GOT3 (cell line): ENCODE measurements at places on chromosomes 7 and 10.

DNA sequence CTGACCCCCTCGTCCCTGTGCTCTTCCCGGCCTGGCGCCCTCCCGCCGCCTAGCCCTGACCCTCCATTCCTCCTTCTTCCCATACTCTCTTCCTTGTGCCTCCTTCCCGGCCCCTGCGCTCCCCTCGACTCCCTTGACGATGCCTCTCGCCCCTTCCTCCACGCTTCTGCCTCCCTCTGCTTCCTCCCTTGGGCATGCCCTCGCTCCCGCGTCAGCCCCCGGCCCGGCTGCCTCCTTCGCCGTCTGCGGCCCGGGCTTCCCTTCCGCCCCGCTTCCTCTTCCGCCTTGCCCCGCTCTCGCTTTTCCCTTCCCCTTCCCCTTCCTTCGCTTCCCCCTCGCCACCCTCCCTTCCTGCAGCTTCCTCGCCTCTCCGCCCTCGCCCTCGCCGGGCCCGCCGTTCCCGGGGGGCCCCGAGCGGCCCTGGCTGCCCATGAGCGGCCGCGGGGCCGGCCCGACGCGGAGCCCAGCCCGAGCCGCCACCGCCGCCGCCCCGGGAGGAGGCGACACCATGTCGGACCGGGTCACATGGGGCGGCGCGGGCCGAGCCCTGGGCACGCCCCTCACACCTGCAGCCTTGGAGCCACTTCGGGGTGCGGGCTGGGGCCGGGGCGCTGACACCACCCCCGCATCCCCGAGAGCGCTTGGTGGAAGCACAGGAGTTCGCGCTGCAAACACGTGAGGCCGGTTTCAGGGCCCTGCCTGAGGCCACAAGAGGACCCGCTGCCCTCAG lies at the start of gene FBXW4:
FBXW4 (minus strand) TSS at position 497 of the 730 bp plus-strand sequence; CDS start at position 432, 65 bp downstream.
- DNase-seq: no peak

DNA sequence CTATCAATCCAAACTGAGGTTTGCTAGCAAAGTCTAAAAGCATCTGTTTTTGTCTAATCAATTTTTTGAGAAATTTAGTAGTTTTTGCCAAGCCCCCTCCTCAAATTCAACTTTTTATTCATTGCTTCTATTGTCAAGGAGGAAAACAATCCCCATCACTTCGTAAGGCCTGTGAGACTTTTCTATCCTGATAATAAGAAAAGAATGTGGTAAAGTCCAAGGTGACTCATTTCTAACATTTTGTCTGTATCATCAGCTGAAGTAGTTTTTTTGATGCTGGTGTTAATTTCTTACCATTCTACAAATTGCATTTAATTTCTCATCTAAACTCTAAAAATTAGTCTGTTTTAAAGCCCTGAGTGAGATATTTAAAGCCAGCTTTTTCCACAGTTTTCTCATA lies 11.7 kb downstream of the ANK3 start:
- DNase-seq: no peak

- no peak for DNase-seq
These were observed 24.9 kb downstream of the CALD1 start for GRCh38 chr7:134804351-134804750.

GRCh38 chr7:95324431-95324830 lies at the start of gene PON1:
PON1 (minus strand) TSS chr7:95324532; CDS start chr7:95324475, 57 bp downstream.
- no peak for DNase-seq

DNA sequence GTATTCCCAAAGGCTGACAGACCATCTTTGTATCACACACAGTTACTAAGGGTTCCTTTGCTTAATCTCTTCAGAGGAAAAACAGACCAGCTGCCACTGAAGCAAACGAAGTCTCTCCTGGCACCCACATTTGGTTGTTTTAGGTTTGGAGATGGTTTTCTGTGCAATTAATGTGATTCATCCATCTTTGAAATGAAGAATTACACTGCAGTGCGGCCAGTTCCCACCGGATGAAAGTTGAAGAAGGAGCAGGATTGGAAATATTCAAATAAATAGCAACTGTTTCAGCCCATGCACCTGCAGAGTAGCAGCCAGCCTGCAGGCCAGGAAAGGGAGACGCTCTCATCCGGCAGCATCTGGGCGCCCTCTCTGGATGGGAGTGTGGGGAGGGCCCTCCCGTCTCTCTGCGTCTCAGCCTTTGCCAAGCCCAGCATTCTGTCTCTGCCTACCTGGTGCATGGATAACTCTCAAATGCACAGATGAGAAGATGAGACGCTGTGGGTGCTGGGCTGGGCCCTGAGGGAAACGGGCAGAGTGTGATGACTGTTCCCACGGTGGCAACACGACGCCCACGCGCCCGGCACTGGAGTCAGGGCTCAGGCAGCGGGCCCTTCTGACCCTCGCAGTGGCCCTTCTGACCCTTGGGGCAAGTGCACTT lies 214.0 kb downstream of the PTPRN2 start:
- no peak for DNase-seq

- DNase-seq: no peak
These were observed 2.9 kb downstream of the TECPR1 start for GRCh38 chr7:98249106-98249505.

DNA sequence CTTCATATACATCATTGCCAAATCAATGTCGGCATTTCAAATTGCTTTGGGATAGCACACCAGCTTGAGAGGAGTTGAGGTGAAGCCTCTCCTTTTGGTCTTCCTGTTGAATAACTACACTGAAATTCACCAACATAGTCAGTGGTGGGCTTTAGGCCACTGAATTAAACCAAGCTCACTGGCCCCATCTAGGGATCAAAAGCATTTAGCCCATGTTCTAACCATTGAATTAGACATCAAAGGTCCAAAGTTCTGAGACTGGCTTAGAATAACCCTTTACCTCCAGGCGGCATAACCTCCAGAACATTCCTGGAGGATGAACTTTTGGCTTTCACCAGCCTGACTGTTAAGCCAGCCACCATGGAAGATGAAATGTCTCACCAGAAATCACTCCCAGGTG lies 54.6 kb downstream of the BPGM start:
- no peak for DNase-seq

DNA sequence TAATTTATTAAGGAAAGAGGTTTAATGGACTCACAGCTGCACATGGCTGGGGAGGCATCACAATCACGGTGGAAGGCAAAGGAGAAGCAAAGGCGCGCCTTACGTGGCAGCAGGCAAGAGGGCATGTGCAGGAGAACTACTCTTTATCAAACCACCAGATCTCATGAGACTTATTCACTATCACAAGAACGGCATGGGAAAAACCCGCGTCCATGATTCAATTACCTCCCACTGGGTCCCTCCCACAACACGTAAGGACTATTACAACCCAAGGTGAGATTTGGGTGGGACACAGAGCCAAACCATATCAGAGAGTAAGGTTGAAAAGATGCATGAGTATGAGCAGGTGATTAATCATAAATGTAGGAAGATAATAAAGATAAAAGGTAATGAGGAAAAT lies 3.2 kb upstream of the JCAD start:
- DNase-seq: no peak

DNA sequence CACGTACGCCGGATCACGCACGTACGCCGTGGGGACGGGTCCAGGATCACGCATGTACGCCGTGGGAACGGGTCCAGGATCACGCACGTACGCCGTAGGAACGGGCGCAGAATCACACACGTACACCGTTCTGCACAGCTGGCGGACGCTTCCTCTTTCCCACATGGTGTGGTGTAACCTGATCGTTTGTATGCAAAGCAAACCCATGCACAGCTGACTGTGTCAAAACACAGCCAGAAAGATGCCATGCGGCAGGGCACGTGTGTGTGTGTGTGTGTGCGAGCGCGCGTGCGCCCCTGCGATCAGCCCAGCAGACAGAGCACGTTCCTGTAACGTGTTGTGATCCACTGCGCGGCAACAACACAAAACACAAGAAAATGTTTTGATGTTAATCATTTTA lies 573.6 kb downstream of the DNAJB6 start:
- DNase-seq: no peak

DNA sequence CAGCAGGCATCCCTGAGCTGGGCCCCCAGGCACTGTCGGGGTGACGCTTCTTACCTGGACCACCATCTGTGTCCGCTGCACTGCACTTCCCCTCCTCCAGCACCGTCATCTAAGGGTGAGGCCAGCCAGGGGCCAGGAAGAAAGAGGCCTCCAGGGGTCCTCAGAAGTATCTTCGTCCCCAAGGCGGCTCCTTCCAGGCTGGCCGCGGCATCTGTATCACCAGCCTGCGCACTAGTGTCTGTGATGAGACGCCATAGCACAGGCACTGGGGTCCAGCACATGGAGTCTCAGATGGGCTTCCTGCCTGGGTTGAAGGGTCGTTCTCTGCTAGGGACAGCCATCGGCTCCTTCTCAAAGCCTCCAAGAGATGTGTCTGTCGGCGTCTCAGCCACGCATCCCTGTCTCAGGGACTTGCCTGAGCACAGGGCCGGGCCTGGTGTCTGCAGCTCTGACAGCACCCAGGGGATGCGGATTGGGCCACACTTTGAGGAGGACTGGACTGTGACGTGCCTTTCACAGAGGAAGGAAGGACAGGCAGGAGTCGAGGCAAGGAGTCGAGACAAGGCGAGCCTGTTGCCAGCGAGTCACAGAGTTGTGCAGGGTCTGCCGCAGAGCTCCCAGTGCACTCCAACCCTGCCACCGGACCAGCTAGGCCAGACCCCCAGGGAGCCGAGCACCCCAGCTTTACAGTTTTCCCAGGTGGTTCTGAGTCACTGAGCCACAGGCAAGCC lies 101.5 kb upstream of the DIP2C start:
- DNase-seq: no peak

DNA sequence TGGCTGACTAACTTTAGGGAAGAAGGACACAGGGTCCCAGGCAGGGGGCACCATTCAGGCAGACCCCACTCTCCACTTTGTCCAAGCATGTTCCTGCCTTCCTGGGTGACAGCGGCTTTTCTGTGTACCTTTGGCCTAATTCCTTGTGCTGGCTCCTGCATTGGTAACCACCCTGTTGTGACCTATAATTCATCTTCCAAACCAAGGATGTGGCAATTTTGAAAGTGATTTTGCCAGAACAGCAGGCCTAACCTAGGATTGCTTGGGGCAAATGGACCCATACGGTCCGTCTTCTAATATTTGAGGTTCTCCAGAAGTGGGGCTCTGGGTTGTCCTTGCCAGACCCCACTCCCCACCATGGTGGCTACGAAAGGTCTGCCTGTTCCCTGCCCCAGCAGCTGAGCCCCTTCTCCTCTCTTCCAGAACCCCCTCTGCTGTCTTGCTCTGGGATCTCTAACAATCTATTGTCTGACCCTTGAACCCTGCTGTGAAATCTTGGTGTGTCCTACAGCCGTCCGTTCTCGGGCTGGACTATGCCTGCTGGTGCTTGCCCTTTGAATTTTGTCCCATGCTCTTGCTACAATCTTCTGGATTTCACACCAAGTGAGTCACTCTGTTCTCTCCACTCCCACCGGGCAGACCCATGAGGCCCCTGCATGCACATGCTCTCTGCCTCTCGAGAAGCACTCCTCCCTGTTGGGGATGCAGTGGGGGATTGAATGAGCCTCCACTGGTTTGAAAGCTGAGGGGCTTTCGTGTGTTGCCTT lies 316.0 kb downstream of the CXCL12 start:
- no peak for DNase-seq

GRCh38 chr7:101657171-101657570 lies 28.1 kb upstream of the MYL10 start:
- DNase-seq: no peak

DNA sequence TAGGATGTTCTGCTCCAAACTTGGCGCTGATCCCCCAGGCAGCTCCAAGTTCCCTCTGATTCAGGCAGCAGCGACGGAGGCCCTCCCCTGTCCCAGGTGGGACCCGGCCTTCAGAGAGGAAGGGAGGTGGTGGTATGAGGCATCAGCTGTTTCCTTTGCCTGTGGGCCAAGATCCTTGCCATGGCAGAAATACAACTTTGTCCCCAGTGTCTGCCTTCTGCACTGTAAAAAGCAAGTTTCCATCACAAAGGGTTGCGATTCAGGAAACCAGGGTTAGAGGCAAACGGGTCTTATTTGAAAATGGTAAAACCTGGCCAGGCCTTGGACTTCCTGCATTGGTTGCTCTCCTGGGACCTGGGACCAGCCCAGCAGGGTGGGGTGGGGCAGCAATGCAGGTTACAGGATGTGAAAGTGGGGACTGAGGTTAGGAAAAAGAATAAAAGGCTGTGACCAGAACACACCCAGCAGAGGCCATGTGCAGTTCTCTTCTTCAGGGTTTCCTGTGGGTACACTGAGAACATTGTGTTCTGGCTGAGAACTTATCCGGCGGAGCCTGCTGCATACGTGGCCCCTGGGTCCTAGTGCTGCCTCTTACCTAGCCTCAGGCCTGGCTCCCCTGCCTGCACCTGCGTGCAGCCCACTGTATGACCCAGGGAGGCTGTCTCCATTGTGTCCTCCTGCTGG lies 25.1 kb upstream of the DDIT4 start:
- DNase-seq: no peak

- DNase-seq: no peak
These were observed 190.9 kb upstream of the PITRM1 start for GRCh38 chr10:3363311-3364045.

- no peak for DNase-seq
These were observed 34.2 kb downstream of the CHST12 start for GRCh38 chr7:2437537-2438148.

- DNase-seq: no peak
These were observed 425.4 kb downstream of the RPS24 start for GRCh38 chr10:78458983-78459638.

DNA sequence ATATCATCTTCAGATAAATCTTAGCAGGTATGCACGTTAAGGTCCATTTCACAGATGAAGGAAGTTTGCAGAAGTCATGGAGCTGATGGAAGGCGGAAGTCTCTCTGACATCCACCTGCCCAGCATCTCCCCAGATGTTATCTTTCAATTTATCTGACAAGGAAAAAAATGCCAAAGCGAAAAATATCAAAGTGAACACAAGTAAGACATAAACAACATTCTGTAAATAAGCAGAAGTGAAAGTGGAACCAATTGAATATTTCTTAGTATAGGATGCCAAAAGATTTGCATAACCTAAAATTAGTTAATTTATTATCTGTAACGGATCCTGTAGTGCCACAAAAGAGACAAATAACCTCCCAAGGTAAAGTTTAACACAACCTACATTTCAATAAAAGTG lies 73.6 kb upstream of the NEBL start:
- DNase-seq: no peak

- DNase-seq: no peak
These were observed 14.3 kb upstream of the VIPR2 start for GRCh38 chr7:159158888-159159405.

GRCh38 chr10:124642088-124642710 lies 102.0 kb downstream of the FAM53B start:
- DNase-seq: no peak

DNA sequence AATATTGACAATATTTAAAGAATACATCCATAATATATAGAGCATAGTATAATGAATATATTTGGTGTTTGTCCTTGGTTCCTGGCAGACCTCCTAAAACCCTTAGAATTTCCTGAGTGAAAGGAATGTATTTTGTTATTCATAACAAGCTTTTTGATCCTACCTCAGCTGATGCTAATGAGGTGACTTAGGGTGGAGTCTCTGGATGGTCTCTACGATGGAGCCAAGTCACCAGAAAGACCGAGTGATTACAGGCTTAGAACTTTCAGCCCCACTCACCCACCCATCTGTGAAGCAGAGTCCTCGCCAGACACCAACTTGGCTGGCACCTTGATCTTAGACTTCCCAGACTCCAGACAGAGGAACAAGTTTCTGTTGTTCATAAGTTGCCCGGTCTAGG lies 35.9 kb downstream of the UPF2 start:
- no peak for DNase-seq

- no peak for DNase-seq
These were observed 34.5 kb upstream of the BPGM start for GRCh38 chr7:134612197-134612596.

GRCh38 chr7:150449206-150449952 lies 1.1 kb upstream of the GIMAP8 start:
- no peak for DNase-seq
